ENCODE measurements at places on chromosomes 5 and 9. TPM values are rescaled to one million over a fixed set of nuclear protein-coding genes. Genes with fewer than 3 reads are reported as not detected.

GRCh38 chr9:130320723-130321481 lies 55.3 kb downstream of the HMCN2 start:
- no peak for DNase-seq

GRCh38 chr9:122897969-122898368 lies 7.2 kb downstream of the RC3H2 start:
- no peak for DNase-seq

Gene C9orf43
- total RNA-seq, result 0.88 TPM

DNA sequence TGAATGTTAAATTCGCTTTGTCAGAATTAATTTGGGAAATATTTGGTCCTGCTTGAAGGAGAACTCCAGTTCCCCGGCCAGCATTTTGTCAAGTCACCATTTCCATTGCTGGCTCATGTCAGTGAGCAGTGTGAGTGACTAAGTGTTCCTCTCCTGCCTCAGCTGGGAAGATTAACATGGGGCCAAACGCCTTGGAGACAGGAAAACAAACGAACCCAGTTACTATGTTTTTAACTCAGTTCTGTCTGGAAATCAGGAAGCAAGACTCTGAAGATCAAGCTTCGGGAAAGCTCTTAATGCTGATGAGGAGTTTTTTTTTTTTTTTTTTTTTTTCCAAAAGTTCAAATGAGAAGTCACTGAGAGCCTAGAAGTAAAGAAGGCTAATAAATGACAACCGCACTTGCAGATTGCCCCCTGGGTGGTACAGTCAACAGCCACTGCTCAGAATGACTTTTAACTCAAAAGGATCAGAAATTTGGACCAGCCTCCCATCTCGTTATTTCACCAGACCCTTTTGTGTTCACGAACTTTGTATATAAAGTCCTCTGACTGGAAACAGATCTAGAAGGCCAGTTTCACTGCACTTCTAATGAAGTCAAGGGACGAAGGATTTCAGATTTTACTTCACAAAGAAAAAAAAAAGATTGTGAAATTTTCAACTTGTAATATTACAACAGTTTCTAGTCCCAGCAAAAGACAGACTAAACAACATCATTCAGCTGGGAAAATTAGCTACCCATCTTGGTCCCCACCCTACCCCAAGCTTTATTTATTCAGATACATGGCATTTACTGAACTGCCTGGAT lies 121.3 kb downstream of the LHFPL2 start:
- DNase-seq, result no peak

Gene AMBP
- 1.7 TPM for total RNA-seq

- no peak for DNase-seq
Observed at GRCh38 chr9:6149315-6149714, 66.3 kb upstream of the IL33 start.

- no peak for DNase-seq
Observed at GRCh38 chr9:87109851-87110250, 162.5 kb upstream of the GAS1 start.

DNA sequence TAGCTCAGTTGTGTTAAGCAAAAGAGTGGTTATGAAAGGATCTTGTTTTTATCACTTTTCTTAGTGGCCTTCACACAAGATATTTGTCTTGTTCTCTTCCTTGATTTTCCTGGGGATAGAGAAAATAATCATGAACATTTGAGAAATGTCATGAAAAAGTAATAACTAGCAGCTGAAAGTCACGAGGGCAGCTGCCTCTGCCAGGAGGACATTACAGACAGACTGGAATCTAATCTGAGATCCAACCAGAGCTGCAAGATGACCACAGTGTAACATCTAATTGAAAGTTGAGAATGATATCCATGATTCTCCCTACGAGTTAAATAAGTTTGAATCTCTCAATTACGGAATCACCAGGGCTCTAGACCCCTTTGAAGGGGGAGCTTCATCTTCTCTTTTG lies 274.9 kb downstream of the ARHGAP26 start:
- no peak for DNase-seq

Gene BRIX1
- 30.1 TPM for total RNA-seq

- DNase-seq, result peak; percentile 87
Observed at GRCh38 chr9:96654450-96655197, 493 bp downstream of the PRXL2C start.

Gene GNAQ
- 53.2 TPM for total RNA-seq

- no peak for DNase-seq
Observed at GRCh38 chr9:135976944-135977343, 15.8 kb upstream of the UBAC1 start.

Gene RASEF
- total RNA-seq, result 3.0 TPM

GRCh38 chr5:10555277-10555684 lies 8.6 kb upstream of the ANKRD33B start:
- DNase-seq, result no peak

GRCh38 chr5:176675676-176676360 lies 28.5 kb downstream of the TSPAN17 start:
- no peak for DNase-seq

Gene HRH2
- total RNA-seq, result 2.6 TPM

DNA sequence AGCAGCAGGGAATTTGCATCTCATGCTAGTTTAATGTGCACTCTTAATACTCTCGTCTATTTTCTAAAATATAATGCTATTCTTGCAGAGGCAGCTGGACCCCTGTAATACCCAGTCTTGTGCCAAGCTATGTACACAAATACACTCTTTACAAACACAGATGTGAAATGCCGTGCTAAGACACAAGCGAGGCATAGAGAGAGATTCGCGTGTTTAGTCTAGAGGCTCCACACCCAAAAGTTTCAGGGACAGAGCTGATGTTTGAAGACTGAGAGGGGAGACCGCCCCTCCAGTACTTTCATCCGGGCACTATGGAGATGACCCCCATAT lies 1.2 kb downstream of the DPYSL3 start:
- DNase-seq, result no peak

Gene F12
- 3.2 TPM for total RNA-seq

DNA sequence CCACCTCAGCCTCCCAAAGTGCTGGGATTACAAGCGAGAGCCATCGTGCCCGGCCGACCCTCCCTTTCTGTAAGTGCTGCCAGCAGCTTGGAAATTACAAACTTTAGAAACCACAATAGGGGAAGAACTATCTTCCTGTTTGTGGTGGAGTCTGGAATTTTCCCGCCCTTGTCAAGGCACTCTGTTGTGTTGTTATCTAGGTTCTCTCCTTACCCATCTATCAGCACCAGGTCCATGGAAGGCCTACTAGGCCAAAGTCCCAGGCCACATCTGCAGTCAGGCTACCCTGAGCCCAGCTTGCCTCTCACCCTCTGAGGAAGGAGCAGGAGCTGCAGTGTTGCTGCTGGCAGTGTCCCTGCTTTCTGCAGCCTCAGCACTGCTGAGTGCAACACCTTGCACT lies 214.9 kb downstream of the MCTP1 start:
- DNase-seq, result no peak

Gene GABBR2
- 67.7 TPM for total RNA-seq

DNA sequence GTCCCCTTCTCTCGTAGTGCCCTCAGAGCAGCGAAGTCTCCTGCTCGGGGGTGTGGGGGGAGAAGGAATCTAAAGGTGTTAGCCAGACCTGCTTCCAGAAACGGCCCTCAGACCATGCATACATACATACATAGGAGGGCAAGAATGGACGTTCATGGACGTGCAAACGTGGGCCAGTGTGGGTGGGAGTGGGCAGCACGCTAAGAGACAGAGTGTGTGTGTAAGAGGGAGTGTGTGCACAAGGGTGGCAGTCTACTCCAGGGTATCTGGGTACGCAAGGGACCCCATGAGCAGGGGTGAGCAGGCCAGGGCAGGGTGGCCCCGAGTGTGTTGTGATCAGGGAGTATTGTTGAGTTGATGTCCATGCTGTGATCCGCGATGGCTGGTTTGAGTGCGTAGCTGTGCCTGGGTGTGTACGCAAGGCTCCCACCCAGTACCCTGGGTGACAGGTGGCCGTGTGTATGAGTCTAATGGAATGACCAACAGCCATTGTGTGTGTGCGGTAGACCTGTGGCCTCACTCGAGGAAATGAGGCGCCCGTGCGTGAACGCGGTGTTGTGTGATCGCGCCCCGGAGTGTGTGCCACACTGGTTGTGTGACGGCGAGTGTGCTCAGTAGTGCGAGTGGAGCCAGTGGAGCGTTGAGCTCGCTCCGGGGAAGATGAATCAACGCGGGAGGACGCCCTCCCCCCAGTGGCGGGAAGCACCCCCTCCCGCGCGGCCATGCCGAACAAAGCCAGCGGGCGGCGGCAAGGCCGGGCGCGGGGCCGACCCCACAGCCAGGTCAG lies 826 bp downstream of the GPRIN1 start:
- DNase-seq, result no peak

- DNase-seq, result peak; percentile 25
Observed at GRCh38 chr9:92723299-92723625, 41.4 kb downstream of the BICD2 start.

- no peak for DNase-seq
Observed at GRCh38 chr5:19042106-19042505, 945.9 kb downstream of the CDH18 start.

- DNase-seq, result peak; percentile 22
Observed at GRCh38 chr9:86943201-86944113, 3.8 kb downstream of the GAS1 start.

- DNase-seq, result no peak
Observed at GRCh38 chr5:104952876-104953275, 1390.3 kb upstream of the NUDT12 start.

GRCh38 chr5:178201927-178202235 lies 2.5 kb upstream of the HNRNPAB start:
- DNase-seq, result no peak

- no peak for DNase-seq
Observed at GRCh38 chr9:21523021-21524014, 41.2 kb upstream of the IFNE start.

GRCh38 chr5:115450741-115451140 lies 93.8 kb downstream of the FEM1C start:
- DNase-seq, result no peak

DNA sequence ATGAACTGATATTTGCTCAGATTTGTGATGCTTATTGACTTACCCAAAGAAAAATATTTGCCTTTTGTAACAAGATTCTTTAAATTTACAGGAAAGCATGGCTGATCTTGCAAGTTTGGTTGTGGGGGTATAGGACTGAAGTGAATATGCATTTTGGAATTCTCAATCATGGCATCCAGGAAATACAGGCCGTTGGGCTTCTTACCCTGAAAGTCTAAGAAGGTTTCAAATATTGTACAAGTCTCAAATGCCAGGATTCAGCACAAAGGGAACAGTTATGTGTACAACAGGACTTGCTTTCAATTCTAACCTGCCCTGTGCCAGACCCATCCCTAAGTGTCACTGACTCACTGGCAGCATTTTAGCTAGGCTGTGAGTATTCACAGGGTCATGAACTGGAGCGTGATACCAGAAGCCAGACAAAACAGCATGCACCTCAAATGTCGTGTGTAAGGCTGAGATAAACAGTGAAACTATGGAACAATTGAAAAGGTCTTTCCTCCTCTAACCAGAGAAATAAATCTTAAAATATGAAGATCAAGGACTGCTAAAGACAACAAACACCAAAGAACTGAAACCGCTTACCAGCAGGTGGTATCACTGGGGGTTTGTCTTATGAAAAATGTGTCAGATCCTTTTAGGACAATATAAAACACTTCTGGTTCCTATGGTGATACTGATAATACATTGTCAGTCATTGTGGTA lies 168.6 kb upstream of the RGMB start:
- no peak for DNase-seq

DNA sequence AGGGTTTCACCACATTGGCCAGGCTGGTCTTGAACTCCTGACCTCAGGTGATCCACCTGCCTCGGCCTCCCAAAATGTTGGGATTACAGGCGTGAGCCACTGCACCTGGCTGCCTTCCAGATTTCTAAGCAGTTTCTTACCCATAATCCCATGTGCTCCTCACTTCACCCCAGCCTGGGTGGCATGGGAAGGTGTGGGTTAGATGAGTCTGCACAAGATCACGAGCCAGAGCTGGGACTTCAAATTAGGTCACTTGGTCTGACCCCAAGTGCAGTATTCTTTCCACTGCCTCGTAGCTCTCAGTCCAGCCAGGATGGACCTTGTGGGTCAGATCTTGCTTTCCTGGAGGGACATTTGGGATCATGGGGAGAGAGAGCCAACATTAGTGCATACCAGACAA lies 37.5 kb upstream of the STRBP start:
- DNase-seq, result no peak

GRCh38 chr5:177557041-177557647 lies 2.8 kb upstream of the FAM193B start:
- no peak for DNase-seq

- no peak for DNase-seq
Observed at GRCh38 chr5:14341571-14342230, 198.6 kb downstream of the TRIO start.

DNA sequence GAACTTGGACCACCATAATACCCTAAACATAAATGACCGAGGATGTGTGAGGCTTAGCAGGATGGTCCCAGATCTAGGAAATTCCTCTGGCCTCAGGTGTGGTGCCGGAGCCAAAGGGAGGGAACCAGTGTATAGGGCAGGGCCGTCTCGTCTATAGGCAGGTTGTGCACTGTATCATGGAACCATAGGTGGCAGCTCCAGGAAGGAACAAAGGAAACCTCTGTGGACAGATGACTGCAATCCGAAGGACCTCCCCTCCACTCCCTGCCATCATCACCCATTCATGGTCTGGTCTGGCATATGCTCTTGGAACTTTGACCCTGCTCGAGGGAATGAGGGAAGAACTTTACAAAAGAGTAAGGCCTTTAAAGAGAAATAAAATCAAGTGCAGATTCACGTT lies 2.9 kb upstream of the MACIR start:
- no peak for DNase-seq

Gene TNFSF8
- total RNA-seq, result 2.3 TPM

DNA sequence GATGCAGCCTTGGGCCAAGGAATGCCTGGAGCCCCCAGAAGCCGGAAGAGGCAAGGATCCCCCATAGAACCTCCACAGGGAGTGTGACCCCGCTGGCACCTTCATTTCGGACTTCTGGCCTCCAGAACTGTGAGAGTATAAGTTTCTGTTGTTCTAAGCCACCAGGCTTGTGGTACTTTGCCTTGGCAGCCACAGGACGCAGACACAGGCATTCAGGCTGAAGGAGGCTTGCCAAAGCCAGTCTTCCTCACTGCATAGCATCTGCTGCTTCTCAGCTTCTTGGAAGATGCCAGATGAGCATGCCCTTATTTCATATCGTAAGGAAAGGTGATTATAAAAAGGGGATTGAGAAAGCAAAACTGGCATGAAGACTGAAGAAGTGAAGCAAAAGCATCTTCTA lies 61.1 kb upstream of the TAS2R1 start:
- DNase-seq, result no peak

- no peak for DNase-seq
Observed at GRCh38 chr5:171826132-171826531, 40.5 kb downstream of the SMIM23 start.

DNA sequence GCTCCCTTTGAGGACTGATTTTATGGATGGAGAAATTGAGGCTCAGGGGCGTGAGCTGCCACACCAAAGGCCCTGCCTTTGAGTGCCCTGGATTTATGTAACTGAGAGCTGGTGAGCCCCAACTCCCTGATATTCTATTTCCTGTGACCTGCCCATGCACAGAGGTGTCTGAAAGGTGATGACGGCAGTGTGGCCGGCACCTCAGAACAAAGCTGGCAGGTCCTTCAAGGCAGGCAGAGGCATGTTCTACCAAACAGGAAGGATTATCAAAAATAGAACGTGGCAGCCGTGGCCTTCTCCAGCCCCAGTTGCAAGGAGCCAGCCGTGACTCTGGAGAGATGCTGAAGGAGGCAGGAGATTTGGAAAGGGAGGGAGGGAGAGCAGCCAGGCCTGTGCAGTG lies 36.2 kb downstream of the INSYN2B start:
- no peak for DNase-seq
